ENCODE measurements at places on chromosomes 4 and X.
A peak's percentile ranks its signal among the peaks of the same experiment; 100 is the strongest.

DNA sequence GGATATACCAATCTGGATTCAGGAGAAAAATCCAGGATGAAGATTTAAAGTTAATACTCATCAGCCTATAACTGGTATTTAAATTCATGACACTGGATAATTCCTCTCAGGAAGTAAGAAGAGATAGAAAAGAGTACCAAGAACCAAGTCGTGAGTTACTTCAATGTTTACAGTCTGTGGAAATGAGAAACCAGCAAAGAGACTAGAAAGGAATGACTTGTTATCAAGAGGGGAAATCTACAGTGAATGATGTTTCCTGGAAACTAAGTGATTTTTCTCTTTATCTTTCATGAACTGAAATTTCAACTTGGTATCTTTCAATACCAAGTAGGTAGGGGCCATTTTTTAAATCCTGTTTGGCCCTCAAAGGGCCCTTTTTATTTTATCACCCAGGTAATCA lies 217.9 kb upstream of the AFF2 start:
- DNase-seq, result no peak

GRCh38 chrX:123454712-123455431 lies 270.8 kb downstream of the GRIA3 start:
- no peak for DNase-seq

GRCh38 chr4:40607221-40607620 lies 22.4 kb downstream of the RBM47 start:
- no peak for DNase-seq

- DNase-seq, result no peak
These were observed 734 bp upstream of the SH3TC1 start for GRCh38 chr4:8198206-8198905.

DNA sequence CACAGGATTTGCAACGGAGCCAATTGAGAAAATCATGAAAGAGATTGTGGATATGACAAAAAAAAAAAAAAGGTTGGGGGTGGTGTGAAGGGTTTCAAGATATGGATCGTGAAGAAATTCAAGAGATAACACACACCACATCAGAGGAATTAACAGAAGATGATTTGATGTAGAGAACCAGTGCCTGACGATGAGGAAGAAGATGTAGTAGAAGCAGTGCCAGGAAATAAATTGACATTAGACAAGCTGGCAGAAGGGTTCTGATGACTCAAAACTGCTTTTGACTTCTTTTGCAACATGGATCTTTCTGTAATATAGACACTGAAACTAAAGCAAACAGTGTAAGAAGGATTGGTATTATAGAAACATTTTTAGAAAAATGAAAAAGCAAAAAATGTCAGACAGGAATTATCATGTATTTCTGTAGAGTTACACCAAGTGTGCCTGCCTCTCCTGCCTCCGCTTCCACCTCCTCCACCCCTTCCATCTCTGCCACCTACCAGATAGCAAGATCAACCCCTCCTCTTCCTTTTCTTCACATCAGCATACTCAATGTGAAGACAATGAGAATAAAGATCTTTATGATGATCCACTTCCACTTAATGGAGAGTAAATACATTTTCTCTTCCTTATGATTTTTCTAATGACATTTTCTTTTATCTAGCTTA lies 127.5 kb upstream of the OTUD4 start:
- DNase-seq, result no peak

GRCh38 chrX:67544281-67545035 lies 637 bp downstream of the AR start:
- no peak for DNase-seq

- no peak for DNase-seq
These were observed 40.7 kb downstream of the KLHL8 start for GRCh38 chr4:87179751-87180150.

DNA sequence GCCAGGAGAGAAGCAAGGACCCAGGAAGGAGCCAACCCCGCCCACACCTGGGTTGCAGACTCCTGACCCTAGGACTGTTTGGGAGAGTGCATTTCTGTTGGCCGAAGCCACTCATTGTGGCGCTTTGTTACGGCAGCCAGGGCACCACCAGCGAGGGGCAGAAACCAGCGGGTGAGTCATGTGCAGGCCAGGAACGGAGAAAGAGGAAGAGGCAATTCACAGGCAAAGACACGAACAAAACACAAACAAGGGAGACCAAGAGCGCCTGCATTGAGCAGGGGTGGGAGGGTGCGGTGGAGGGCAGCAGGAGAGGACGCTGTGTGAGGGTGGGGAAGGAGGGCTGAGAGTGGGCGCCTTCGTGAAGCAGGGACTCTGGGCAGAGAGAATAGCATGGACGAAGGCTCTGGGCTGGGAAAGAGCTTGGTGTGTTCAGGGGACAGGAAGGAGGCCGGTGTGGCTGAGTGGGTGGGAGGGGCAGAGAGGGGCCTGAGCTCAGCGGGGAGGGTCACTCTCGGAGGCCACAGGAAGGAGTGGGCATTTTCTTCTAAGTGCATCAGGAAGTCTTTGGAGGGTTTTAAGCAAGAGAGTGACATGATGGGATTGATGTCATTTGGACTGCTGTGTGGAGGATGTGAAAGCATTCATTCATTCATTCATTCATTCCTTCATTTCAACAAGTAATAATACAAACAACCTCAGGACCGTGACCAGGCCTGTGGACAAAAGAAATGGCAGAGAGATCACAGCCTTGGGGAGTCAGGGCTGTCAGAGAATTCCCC lies 12.2 kb upstream of the WFS1 start:
- no peak for DNase-seq

GRCh38 chr4:176611381-176611780 lies 181.3 kb downstream of the VEGFC start:
- no peak for DNase-seq

DNA sequence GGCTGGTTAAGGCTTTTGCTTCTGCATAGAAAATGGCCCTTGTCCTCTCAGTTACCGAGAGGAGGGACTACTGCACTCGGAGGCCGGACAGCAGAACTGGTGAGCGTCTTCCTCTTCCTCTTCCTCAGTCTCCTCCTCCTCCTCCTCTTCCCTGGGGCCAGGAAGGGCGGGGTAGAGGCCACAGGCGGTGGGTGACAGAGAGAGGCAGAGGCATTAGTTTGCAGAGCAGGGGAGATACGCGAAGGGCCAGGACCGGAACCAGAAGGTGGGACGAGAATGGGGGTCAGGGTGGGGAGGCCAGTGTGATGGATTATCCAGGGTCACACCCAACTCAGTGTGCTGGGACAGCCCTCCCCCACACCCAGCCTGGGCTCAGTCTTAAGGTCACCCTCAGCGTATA lies 14.5 kb downstream of the IQSEC2 start:
- DNase-seq, result no peak

DNA sequence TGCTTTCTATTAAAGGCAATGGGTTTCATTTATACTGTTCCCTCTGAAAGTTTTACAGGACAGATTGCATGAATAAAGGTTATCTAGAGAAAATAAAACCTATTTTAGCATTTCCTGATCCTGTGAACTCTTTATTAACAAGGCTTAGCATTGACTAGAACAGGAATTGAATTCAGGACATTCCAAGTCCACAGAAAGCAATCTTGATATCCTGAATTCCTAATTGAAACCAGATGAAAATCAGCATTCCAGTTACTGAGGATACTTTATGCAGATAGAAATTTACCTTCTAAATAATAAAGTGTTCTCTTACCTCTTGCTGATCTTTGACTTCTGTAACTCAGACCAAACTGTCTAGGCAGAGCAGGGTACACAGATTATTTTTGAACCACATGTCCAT lies 151.4 kb downstream of the ZNF518B start:
- no peak for DNase-seq

- DNase-seq, result no peak
These were observed 84.5 kb upstream of the ATXN3L start for GRCh38 chrX:13404364-13404763.

DNA sequence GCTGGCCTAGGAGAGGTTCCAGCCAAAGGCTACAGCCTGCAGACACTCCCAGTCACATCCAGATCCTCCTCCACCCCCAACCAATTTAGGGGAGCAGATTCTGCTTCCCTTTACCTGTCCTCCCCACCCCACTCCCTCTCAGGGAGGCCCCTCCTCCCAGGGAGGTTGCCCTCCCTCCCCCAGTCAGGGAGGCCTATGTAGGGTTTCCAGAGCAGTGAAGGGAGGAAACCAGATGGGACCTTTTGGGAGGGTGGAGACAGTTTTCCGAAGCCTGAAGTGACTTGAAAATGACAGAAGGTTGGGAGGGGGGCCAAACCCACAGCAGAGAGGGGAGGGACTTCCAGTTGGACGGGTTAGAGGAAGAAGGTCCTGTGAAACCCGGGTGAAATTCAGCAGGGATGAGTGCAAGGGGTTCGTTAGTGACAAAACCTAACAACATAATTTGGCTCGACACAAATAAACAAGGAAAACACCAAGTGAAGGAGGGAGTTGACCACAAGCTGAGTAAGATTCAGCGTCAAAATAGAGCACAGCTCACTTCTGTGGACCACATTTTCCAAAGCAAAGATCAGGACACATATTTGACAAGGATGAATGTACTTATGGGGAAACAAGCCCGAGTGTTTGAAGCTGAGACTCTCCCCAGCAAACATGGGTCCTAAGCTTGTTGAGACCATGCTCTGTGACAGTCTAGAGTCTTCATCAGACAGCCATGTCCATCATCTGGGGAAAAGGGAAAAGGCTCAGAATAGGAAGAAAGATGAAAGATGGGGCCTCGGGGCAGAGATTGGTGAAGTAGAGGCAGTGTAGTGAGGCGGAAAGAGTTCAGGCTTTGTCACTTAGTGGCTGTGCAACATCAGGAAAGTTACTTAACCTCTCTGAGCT lies 46.4 kb downstream of the PRPS1 start:
- peak; percentile 40 for DNase-seq

DNA sequence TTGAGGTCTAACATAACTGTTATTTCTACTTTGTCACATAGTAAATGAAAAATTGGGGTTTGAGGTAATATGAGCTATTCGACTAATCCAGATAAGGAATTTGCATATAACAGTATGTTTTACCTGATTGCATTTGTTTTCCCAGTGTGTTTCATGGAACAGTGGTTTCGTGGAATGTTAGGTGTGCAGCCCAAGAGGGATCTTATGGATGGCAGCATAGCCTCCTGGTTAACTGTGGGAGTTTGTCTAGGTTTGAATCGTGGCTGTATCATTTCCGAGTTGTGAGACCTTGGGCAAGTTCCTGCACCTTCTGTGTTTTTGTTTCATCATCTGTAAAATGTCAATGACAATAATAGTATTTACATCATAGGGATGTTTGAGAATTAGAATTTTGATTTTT lies 7.9 kb downstream of the BMPR1B start:
- no peak for DNase-seq

All from T-helper 17 cell (primary cell).